Activated CD8-positive, alpha-beta memory T cell treated with anti-CD3 and anti-CD28 coated beads for 24 hours (primary cell): ENCODE measurements at places on chromosomes 16 and 17.
A peak's percentile ranks its signal among the peaks of the same experiment; 100 is the strongest.

GRCh38 chr17:55668312-55668920 is 54.2 kb downstream of the TMEM100 start:
- no peak for DNase-seq

DNA sequence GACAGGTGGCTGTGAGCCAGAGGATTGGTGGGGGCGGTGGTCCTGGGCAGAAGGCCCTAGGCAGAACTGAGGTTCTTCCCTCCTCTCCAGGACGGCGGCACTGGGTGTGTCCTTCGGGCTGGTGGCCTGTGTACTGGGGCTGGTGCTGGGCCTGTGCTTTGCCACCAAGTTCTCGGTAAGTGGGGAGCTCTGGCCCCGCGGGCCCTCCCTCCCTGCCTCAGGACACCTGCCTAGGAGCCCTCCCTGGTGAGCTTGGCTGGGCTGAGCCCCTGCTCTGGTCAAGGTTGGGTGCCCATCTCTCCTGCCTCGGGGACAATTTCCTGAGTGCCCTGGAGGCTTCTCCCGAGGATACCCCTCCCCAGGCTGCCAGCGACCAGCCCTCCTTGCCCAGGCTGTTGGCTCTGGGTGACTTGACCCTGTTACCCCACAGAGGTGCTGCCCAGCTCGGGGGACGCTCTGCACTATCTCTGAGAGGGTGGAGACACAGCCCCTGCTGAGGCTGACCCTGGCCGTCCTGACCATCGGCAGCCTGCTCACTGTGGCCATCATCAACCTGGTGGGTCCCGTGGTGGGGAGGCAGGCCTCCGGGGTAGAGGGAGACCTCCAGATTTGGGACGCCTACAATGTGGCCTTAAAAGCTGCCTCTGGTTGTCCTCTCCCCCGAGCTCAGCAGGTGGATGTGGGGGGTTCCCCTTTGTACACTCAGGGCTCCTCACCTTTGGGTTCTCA is 42.0 kb downstream of the ADCY7 start:
- peak; percentile 54 for DNase-seq

DNA sequence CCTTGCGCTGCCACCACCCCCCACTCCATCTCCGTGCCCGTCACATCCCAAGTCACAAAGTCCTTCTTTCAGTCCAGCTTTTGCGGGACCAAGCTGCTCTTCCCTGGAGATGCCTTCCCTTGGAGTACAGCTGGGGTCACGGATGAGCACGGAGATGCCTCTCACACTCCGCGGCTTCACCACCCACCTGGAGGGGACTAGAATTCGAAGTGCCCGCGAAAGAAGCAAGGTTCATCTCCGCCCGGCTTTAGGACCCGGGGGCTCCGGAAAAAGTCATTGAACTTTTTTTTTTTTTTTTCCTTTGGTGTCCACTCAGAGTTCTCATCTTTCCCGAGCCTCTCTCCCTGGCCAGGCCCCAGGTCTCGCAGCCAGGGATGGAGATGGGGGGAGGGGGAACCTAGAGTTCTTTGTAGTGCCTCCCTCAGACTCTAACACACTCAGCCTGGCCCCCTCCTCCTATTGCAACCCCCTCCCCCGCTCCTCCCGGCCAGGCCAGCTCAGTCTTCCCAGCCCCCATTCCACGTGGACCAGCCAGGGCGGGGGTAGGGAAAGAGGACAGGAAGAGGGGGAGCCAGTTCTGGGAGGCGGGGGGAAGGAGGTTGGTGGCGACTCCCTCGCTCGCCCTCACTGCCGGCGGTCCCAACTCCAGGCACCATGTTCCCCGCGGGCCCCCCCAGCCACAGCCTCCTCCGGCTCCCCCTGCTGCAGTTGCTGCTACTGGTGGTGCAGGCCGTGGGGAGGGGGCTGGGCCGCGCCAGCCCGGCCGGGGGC is at the start of gene FKBP10:
FKBP10 (plus strand) TSS at position 624 of the 771 bp plus-strand sequence; CDS start at position 655, 31 bp downstream.
- peak; percentile 77 for DNase-seq

DNA sequence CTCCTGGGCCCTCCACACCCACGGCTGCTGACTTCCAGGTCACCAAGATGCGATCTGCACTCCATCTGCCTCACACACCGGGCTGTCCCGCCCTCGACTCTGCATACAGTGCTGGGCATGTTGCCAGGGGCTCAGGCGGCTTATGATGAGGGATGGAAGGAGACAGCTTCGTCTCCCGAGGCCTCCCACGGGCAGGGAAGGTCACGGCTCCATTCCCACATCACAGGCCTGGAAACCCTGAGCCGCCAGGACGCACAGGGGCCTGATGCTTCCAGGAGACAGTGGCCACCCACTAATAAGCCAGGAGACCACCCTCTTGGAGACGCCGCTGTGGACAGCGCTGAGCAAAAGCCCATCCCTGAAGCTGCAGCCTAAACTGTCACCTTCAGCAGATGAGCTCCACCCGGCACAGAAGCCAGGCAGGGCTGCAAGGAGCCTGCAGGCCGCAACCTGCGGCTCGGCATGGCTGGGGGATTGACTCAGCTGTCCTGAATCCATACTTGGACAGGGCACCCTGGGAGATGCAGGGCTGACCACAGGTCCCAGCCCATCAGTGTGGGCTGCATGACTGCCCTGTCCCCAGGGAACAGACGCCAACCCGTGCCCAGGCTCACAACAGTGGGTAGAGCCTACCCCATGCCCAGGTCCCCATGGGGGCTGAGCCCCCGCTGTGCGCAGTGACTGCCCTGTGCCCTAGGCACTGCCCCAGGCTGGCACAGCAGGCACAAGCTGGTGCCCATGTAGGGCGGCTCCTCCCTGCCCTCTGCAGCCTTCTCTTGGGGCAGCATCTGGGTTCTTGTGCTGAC is 34.4 kb downstream of the SLC7A5 start:
- DNase-seq: no peak

- no peak for DNase-seq
Measured at GRCh38 chr17:79915850-79916430, 76.7 kb upstream of the CBX4 start.

GRCh38 chr17:15516150-15516549 is 47.1 kb downstream of the TVP23C start:
- DNase-seq: no peak

DNA sequence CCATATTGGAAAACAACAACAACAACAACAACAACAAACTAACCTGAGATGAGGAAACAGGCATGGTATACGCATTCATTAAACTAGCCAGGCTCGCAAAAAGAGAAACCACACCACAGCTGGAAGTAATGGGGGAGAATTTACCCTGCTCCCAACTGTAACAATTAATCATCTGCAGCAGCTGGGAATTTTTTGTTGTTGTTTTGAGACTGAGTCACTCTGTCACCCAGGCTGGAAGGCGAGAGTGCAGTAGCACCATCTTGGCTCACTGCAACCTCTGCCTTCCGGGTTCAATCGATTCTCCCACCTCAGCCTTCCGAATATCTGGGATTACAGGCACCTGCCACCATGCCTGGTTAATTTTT is 16.3 kb downstream of the PRPSAP1 start:
- DNase-seq: no peak

GRCh38 chr17:11035681-11036080 is 197.8 kb upstream of the PIRT start:
- no peak for DNase-seq

- no peak for DNase-seq
Measured at GRCh38 chr17:67323445-67323844, 42.9 kb downstream of the PSMD12 start.

GRCh38 chr16:3157229-3158025 is 22.6 kb downstream of the ZNF213 start:
- peak; percentile 87 for DNase-seq

GRCh38 chr16:80577485-80578280 is 36.9 kb downstream of the DYNLRB2 start:
- no peak for DNase-seq

- no peak for DNase-seq
Measured at GRCh38 chr16:57918994-57919393, 51.9 kb downstream of the CNGB1 start.

- DNase-seq: no peak
Measured at GRCh38 chr17:80625627-80626026, 81.0 kb downstream of the RPTOR start.

- no peak for DNase-seq
Measured at GRCh38 chr16:11032922-11033291, 88.5 kb downstream of the CLEC16A start.

DNA sequence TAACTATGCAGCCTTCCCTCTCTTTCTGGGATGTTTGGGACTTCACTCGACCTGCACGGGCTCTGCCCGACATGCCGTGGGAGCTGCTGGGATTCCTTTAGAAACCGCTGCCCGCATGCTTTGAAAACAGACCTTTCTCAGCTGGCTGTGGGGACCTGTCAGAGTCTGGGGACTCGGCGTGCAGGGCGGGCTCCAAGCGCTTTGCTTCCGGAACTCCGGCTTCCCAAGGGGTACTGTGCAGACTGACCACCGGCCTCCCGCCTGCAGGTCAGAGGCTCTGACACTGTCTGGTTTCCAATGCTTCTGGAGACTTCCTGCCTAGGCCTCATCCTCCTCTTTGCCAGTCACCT is 11.8 kb downstream of the PRSS27 start:
- DNase-seq: no peak

DNA sequence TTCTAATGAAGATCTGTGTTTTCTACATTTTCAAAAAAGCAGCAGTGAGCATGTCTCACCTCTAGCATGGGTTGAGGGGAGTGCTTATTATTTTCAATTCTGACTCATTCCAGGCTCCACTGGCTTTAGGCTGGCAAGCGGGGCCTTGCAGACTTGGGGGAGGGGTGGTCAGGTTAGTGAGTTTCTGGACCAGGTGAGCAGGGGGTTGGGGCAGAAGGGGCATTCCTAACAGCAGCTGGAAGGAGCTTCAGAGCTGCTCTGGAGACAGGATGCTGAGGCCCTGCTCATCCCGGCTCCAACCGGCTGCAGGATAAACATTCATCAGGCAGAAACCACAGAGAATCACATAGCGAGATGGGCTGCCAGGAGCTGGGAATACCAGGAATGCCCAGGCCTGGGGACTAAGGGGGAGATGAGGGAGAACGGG is 10.5 kb upstream of the KRT19 start:
- no peak for DNase-seq

- DNase-seq: no peak
Measured at GRCh38 chr17:20721171-20721570, 141.6 kb downstream of the CDRT15L2 start.

DNA sequence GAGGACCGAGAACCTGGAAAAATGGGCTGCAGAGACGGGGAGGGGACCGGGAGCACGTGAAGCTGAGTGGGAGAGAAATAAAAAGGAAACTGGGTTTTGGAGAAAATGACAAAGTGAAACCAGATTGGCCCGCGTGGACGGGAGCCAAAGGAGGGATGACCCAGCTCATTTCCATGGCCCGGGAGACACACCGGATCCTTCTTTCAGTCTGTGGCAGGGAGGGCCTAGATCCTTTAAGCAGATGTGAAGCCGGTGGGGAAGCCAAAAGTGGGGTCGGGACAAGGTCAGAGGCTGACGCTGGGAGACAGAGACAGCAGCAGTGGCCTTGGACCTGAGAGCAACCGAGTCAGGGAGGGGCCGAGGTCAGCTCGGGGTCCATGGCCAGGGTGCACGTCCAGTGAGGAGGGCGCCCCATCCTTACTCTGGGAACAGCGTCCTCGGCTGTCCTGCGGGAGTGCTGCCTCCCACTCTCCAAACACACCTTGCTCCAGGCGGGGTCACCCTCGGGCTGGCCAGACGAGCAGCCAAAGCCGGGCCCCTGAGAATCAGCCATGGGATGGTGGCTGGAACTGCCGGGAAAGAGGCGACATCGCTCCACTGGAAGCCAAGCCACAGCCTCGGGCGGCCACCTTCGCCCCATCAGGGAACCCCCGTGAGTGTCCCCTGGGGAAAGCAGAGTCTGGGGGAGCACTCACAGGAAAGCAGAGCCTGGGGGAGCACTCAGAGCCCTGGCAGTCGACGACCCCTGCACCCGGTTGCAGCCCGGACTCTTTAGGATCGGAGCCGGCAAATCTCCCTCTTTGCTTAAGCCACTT is 17.3 kb downstream of the CA5A start:
- DNase-seq: no peak

GRCh38 chr17:56893503-56893902 is 20.3 kb downstream of the TRIM25 start:
- DNase-seq: no peak

DNA sequence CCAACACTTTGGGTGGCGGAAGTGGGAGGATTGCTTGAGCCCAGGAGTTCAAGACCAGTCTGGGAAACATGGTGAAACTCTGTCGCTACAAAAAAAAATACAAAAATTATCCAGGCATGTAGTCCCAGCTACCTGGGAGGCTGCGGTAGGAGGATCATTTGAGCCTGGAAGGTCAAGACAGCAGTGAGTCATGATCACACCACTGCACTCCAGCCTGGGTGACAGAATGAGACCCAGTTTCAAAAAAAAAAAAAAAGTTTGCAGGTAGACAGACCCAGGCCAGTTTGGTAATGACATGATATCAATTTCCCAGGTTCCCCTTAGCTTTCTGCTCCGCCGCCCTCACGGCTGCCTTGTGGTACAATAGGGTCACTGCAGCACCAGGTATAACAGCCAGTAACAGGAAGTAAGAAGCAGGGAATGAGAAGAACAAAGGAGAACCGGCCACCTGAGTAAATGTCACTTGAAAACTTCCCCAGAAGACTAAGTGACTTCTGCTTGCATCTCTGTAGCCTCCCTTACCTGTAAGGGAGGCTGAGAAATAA is 201.2 kb upstream of the HSBP1 start:
- DNase-seq: peak; percentile 1

- no peak for DNase-seq
Measured at GRCh38 chr16:49058382-49058781, 223.3 kb downstream of the CBLN1 start.

DNA sequence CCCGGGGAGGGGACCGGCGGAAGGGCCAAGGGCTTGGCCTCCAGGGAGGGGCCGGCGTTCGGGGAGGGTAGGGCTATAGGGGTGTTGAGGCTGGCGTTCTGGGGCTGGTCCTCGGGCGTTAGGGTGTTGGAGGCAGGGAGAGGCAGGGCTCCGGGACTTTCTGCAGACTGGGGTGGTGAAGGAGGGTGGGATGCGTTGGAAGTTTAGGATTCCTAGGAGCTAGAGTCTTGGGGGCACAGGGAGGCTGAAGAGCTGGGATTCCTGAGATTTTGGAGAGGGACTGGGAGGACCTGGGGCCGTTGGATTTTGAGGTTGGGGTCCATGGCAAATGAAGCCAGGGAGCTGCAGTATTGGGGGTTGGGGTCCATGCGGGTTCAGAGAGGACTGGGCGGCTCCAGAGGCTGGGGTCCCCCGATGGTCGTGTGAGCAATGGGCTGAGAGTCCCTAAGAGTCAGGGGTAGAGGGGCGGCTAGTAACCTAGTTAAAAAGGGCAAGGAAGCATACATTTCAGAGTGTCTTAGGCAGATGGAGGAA is 740 bp downstream of the NFATC2IP start:
- no peak for DNase-seq

GRCh38 chr16:66263973-66264310 is 102.5 kb upstream of the CDH5 start:
- peak; percentile 4 for DNase-seq

DNA sequence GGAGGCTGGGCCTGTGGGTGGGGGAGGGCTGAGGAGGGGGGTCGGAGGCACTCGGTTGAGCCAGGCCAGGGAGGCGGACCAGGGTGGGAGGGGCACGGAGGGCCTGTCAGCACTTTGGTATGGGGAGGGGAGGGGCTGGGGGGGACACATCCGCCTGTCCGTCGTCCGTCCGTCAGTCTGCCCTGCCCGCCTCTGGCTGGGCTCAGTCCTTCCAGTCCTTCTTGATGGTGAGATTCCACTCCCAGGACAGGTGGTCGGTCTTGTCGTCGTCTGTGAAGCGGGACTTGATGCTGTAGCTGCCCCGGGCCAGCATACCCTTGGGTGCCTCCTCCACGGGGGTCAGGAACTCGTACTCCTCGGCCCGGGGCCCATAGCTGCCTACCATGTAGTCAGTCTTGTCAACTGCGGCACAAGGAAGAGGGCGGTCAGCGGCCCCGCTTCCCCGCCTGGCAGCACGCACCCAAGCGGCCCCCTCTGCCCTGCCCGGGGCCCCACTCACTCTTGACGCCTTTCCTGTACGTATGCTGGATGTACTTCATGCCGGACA is 2.4 kb downstream of the ARHGDIA start:
- DNase-seq: no peak

GRCh38 chr17:10292057-10292937 is 80.5 kb downstream of the MYH13 start:
- no peak for DNase-seq
